ENCODE measurements at places on chromosomes 13 and 19. TPM values are rescaled to one million over a fixed set of nuclear protein-coding genes. Genes with fewer than 3 reads are reported as not detected.

GRCh38 chr13:71217827-71218226 lies 649.2 kb downstream of the DACH1 start:
- H3K27me3 ChIP-seq: no peaks in the 10 kb centered on the region
- H3K4me3 ChIP-seq: no peak overlapping the region
- H3K36me3 ChIP-seq: no peaks in the 10 kb centered on the region
- no peak for DNase-seq
- no peak overlapping the region for H3K27ac ChIP-seq

- no peak overlapping the region for H3K4me3 ChIP-seq
- H3K4me1 ChIP-seq: peaks cover 21% of the 10 kb centered on the region
- H3K36me3 ChIP-seq: peaks cover 7% of the 10 kb centered on the region
Observed at GRCh38 chr19:17266589-17266974, 661 bp upstream of the BABAM1 start.

DNA sequence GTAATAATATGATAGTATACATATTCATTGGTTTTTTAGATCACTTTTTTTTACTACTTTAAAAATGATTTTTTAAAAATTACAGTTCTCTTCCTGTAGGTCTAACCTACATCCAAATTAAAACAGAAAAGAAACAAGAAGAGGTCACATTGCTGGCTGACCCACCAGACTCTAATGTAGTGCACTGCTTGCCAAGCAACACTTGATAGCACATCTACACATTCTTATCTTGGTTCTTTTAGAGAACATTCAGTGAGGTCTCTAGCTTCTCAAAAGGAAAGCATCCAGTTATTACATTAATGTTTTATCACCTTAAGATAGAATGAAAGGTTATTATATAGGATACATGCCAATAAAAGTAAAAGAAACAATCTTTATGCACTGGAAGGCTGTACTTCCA lies 35.6 kb downstream of the NDFIP2 start:
- DNase-seq: no peak
- no peaks in the 10 kb centered on the region for H3K4me1 ChIP-seq
- H3K27me3 ChIP-seq: no peaks in the 10 kb centered on the region
- no peak overlapping the region for H3K4me3 ChIP-seq
- H3K36me3 ChIP-seq: no peaks in the 10 kb centered on the region

DNA sequence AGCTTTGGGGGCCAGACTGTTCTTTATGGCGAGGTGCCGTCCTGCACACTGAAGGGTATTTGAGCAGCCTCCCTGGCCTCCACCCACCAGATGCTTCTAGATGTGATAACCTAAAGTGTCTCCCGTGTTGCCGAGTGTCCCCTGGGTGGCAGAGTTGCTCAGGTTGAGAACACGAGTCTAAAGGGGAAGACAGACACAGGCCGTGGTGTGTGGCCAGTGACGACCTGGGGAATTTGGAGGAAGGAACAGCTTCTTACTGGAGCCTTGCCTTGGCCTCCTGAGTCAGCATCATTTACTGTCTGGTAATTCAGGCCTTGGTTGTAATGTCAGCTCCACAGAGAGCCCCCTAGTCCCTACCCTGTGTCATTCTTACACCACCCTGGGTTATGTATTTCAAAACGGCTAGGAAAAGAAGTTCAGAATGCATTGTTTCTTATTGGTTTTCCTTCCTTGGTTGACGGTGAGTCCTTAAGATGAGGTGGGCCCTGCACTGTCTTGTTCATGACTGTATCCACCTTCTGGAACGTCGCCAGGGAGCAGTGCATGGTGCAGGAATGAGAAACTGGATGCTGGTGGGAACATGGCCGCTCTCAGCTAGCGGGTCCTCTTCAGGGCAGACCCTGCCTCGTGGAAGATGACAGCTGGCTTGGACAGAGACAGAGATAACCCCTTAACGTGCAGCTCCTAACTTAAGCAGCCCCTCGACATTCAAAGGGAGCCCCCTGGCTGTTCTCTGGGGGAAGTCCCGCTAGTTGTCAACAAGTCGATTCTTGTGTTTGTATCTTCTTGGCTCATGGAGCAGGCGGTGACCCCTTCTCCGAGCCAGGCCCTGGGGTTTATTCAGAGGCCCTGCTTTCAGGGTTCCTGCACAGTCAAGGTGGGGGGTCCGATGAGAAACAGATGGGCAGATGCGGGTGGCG lies 7.2 kb downstream of the SIN3B start:
- no peaks in the 10 kb centered on the region for H3K4me1 ChIP-seq
- no peak overlapping the region for H3K27ac ChIP-seq
- no peak overlapping the region for H3K4me3 ChIP-seq
- DNase-seq: no peak
- no peaks in the 10 kb centered on the region for H3K27me3 ChIP-seq

Gene VSIG10L
- 3.6 TPM for total RNA-seq

GRCh38 chr13:111165241-111166010 lies 50.3 kb downstream of the ARHGEF7 start:
- no peaks in the 10 kb centered on the region for H3K36me3 ChIP-seq
- DNase-seq: no peak
- no peaks in the 10 kb centered on the region for H3K27me3 ChIP-seq
- no peak overlapping the region for H3K4me3 ChIP-seq

Measured in CD8-positive, alpha-beta memory T cell (primary cell).